Glutamatergic neuron (in vitro differentiated cells): ENCODE measurements at places on chromosomes 2 and 18. TPM values are rescaled to one million over a fixed set of nuclear protein-coding genes. Genes with fewer than 3 reads are reported as not detected.

GPBAR1 gene
- 1.6 TPM for total RNA-seq

PTH2R gene
- not detected for total RNA-seq

RNF152 gene
- total RNA-seq = 16.9 TPM

KIF1A gene
- total RNA-seq = 439 TPM

MSGN1 gene
- not detected for total RNA-seq

OXER1 gene
- not detected for total RNA-seq

KCNG2 gene
- total RNA-seq = 1.6 TPM
